ENCODE measurements at places on chromosomes 5 and 9. TPM values are rescaled to one million over a fixed set of nuclear protein-coding genes. Genes with fewer than 3 reads are reported as not detected.

Gene DOCK2
- 4.4 TPM for total RNA-seq

Gene MARCHF6
- total RNA-seq, result 60.2 TPM

Gene CCDC69
- 13.2 TPM for total RNA-seq

Gene SNAPC4
- total RNA-seq, result 5.1 TPM

Gene PSAT1
- 42.9 TPM for total RNA-seq

Gene SYNPO
- 4.0 TPM for total RNA-seq

Gene SPARC
- 3,185 TPM for total RNA-seq

Gene CDO1
- 7.7 TPM for total RNA-seq

Gene CTSV
- 0.37 TPM for total RNA-seq

Gene IL4
- total RNA-seq, result not detected

Gene SLC4A9
- total RNA-seq, result not detected

Gene TOMM5
- 136 TPM for total RNA-seq

Gene DRD1
- total RNA-seq, result under 0.01 TPM

Gene CHD1
- total RNA-seq, result 30.0 TPM

Gene ZFP37
- 2.3 TPM for total RNA-seq

Gene JAKMIP2
- 0.57 TPM for total RNA-seq

Gene GPSM1
- 27.4 TPM for total RNA-seq

Gene NR6A1
- total RNA-seq, result 0.14 TPM

Gene MOB3B
- total RNA-seq, result 0.14 TPM

Gene TERT
- not detected for total RNA-seq

Gene GMCL2
- not detected for total RNA-seq

Gene OBP2B
- total RNA-seq, result not detected

Gene FBP1
- not detected for total RNA-seq

Gene SEMA6A
- total RNA-seq, result 0.74 TPM

Gene PCDHA4
- 0.14 TPM for total RNA-seq

Gene HNRNPA0
- 13.8 TPM for total RNA-seq

Gene SLC6A7
- not detected for total RNA-seq

Gene NKD2
- 12.0 TPM for total RNA-seq

Gene IL5
- total RNA-seq, result not detected

Gene PCDHB13
- total RNA-seq, result 0.28 TPM

Gene TNFSF15
- total RNA-seq, result 0.55 TPM

Gene GFPT2
- 66.0 TPM for total RNA-seq

Gene GPX3
- total RNA-seq, result 35.2 TPM

Gene ENTPD8
- total RNA-seq, result not detected

Gene NTNG2
- total RNA-seq, result 4.6 TPM

Gene SV2C
- total RNA-seq, result not detected

Gene AGPAT2
- 46.8 TPM for total RNA-seq

Gene HSPB3
- not detected for total RNA-seq

Gene DAPK1
- 23.8 TPM for total RNA-seq

Gene CCNI2
- not detected for total RNA-seq

Gene PCDHB3
- total RNA-seq, result 0.55 TPM

Gene PCDHGA2
- 2.7 TPM for total RNA-seq

Gene MAMDC2
- 3.0 TPM for total RNA-seq

Gene RNF145
- total RNA-seq, result 90.0 TPM

Gene PFN3
- total RNA-seq, result not detected

Gene INSL4
- total RNA-seq, result not detected

Gene FST
- 68.3 TPM for total RNA-seq
